ENCODE measurements at places on chromosomes 12 and 14.

DNA sequence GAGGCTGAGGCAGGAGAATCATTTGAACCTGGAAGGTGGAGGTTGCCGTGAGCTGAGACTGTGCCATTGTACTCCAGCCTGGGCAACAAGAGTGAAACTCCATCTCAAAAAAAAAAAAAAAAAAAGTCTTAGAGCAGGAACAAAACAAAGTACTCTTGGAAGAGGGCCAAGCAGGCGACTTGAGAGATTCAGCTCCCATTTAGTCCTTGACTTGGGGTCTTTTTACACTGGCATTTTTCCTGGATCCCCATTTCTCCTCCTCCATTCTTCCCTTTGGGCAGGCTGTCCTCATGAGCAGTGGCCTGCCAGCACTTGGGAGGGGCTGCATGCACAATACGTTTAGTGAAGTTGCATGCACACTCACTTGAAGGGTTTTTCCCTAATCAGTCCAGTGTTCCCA lies 72.9 kb downstream of the C14orf132 start:
- no peak for DNase-seq

DNA sequence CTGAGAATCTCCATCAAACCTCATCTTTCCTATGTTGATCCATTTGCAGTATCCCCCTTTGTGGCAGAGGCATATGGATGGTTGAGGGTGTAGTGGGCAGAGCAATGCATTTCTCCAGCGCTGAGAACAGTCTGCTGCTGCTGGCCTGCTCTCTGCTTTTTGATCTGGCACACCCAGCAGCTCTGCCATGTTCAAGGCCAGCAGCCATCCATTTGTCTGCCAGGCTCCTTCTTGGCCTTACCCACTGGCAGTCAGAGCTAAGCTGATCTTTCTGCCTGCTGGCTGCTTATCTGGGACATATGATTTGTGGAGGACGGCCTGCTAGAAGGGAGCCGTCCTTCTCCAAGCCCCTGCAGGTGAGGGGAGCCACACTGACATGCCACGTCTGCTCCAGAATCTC lies 17.0 kb downstream of the NPC2 start:
- no peak for DNase-seq

- no peak for DNase-seq
Measured at GRCh38 chr14:57512220-57512619, 18.6 kb upstream of the CCDC198 start.

DNA sequence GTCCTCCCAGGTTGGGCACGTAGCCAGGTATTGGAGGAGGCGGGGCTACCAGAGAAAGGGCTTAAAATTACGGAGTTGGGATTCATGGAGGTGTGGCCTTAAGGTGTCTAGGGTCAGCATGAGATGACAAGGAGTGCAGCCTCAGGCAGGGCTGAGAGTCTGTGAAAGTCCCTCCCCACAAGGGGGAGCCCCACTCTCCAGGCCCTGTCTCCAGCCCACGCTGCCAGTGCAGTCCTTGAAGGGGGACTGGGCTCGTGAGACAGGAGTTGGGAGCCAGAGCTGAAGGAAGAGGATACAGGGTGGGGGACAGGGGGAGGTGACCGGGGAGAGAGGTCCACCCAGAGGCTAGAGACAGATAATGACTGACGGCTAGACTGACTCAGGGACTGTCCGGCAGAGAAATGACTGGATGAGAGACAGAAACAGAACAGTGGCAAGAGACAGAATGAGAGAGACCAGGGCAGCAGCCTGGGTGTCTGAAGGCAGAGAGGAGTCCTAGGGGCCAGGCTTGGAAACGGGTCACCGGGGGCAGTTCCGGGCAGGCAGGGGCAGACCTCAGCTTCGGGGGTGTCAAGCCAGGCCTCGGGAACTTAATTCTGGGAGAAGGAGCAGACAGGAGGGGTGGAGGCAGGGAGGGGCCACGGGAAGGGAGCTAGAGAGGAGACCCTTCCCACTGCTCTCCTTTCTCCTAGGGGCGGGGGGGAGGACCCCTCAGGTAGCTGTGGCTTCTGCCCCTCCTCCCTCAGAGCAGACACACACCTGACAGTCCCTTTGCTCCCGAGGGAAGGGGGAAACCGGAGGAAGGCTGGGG lies 970 bp downstream of the CDH24 start:
- DNase-seq = peak; percentile 70

DNA sequence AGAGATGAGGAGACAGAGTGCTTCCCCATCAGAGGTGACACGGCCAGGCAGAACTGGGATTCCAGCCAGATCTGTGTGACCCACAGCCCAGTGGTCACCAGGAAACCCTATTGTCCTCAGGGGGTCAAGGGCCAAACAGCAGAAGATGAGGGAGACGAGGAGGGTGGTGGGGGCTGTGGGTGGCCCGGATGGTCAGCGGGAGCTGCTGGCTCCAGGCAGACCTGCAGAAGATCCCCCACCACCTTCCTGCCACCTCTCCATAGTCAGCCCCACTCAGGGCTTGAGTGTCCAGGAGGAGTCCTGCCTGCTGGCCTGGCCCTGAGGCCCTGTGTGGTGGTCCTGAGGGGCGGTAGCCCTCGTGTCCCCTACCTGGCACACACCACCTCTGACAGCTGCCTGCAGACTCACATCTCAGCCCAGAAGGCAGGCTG lies 136.8 kb downstream of the CALM1 start:
- no peak for DNase-seq

- no peak for DNase-seq
Measured at GRCh38 chr12:98018836-98019235, 496.6 kb upstream of the TMPO start.

- DNase-seq = no peak
Measured at GRCh38 chr14:86464341-86464740, 934.4 kb downstream of the FLRT2 start.

GRCh38 chr12:126811391-126811790 lies 1455.6 kb upstream of the TMEM132C start:
- no peak for DNase-seq

DNA sequence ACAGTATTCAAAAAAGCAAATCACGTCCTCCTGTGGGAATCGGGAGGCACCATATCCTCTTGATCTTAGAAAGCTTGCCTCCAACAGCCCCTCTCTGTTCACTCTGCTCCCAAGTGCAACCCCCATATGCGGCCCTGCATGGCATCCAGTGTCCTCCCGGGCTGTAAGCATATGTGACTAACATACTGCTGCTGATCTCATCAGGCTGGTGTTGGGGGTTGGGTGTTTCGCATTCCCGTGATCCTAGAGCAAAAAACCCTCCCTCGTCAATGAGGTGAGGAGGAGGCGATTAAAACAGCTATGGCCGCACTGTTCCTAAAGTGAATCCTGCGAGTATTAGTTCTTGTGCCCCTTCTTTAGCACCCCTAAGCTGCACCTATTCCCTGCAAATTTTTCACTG lies 28.1 kb upstream of the PPM1A start:
- DNase-seq = no peak

- DNase-seq = peak; percentile 44
Measured at GRCh38 chr12:107843351-107844311, 69.1 kb downstream of the ASCL4 start.

- DNase-seq = no peak
Measured at GRCh38 chr12:108905725-108906124, 25.8 kb downstream of the DAO start.

DNA sequence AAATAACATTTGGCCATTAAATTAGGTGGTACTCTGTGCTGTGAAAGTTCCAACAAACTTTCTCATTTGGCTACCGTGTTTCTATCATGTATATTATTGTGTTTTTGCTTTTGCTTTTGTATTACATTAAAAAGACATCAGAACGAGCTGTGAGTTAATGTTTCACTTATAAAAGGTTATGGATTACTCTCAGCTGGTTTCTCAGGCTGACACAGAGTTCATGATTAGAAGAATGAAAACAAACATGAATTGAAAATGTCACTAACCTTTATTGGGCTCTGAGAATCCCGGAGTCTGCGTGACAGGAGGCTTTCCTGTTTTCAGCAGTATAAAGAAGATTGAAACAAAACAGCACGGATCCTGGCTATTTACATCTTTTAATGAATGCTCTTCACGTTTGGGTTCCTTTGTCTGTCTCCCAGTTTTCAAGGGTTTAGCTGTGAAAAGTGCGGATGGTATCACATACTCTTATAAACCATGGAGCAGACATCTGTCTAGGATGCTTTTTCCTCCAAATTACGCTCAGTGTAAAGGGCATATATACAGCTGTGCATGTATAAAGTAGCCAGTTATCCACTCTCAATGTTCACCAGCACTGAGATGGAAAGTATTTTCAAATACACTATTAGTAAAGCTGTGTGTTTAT lies 153.6 kb downstream of the PTCSC3 start:
- no peak for DNase-seq

DNA sequence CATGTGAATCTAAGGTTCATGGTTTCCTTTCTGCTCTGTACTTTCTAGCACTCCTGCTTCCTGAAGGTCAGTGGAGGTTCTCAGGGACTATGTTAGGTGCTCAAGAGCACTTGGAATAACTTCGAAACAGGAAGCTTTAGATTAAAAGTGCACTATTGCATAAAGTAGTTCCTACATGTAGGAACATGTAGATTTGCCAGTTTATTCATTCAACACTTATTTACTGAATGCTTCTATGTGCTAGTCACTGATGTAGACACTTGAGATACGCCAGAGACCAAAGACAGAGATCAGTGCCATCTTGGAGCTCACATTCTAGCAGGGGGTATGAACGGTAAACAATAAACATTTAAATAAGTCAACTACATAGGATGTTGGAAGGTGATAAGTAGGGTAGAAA lies 87.7 kb downstream of the DHRS2 start:
- no peak for DNase-seq

DNA sequence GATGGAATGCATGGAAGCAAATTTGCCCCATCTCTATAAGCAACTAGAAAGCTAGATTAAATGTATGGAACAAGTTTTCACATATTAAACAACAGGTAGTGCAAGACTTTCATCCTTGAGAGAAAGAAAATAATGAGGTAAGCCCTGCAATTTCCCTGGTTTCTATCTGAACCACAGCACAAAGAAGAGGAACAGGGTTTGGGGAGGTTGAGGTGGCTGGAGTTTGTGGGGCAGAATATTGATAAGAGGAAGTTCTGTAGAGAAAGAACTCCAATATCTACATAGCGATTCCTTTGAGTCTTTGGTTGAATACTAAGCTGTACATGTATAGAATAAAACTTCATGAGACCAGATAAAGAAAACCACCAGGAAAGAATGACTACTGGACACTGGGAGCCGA lies 96.3 kb upstream of the CCND2 start:
- DNase-seq = no peak

- DNase-seq = no peak
Measured at GRCh38 chr14:104942586-104942985, 17.9 kb downstream of the PLD4 start.

DNA sequence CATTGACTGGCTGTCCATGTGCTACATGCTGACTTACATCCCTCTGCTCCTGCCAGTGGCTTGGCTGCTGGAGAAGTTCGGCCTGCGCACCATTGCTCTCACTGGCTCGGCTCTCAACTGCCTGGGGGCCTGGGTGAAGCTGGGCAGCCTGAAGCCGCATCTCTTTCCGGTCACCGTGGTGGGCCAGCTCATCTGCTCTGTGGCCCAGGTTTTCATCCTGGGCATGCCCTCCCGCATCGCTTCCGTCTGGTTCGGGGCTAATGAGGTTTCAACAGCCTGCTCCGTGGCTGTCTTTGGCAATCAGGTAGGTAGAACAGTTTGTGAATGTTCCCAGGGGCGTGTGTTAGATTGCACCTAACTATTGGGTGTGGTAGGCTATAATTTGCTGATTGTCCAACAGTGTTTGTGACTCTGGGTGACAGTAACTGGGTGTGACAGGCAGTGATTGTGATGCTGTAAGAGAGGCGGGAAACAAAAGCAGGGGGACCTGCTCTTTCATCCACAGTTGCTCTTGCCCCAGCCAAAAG lies 981 bp downstream of the FLVCR2 start:
- no peak for DNase-seq

DNA sequence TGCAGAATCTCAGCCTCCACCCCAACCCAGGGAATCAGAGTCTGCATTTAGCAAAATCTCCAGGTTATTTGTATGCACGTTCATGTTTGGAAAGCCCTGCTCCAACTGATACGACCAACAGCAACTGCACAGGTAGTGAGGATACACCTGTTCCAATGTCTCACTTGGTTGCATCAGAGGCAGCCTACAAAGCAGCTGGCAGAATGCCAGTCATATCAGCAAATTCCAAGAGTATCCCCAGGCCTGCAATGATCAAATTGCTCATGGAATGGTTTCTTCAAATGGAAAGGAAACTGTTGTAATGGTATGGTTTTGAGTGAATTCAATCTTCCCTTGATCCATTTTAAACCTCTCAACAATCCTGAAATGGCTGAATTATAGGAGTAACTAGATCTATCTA lies 75.4 kb downstream of the GRIP1 start:
- DNase-seq = no peak

DNA sequence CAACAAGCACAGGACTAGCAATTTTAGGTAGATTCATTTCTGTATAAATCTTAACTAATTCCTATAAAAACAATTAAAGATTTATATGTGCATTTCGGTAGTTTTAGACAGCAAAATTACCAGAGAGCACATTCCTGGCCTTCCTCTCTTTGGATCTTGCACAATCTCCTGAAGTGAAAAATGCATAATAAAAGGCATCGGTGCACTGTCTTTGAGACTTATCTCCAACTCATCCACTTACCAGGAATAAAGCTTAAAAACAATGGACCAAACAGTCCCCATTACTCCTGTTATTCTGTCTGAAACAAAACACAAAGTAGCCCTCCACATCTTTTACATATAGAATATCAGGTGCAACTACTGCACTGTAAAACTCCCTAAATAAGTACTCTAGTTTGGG lies 69.3 kb downstream of the HECTD1 start:
- no peak for DNase-seq

- DNase-seq = no peak
Measured at GRCh38 chr14:84809158-84809557, 720.8 kb upstream of the FLRT2 start.

DNA sequence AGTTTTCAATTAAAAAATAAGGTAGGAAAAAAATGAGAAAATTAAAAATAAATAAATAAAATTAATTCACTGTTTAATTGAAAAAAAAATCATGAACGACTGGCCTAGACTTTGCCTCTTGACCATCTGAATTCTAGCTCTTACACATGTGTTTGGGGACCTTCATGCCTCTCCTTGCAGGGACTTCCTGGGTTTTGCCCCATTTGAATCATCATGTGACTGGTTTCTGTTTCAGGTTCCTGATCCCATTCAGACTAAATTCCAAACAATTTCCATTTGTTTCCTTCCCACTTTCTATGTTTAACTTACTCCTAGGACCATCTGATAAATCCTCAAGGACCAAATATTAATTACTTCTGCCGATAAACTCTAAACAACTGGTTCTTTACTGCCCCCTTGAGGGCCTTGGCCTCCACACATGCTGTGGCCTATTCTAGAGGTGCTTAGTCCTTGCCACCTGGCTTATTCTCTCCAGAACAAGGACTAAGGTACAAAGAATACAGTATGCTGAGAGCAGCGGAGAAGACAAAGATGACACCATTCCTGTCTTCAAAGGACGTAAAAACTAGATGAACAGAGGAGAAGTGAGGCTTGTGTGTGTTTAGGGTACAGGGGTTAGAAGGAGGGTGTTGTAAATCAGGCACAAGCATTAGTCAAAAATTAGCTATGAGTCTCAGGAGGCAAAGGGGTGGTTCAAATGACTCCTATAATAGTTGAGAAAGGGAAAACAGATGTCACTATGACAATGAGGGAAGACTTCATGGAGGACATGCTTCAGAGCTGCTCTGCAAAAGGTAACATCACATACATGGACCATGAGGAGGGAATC lies 125.8 kb upstream of the AVPR1A start:
- DNase-seq = peak; percentile 74
